ENCODE measurements at places on chromosomes 11 and 22.

DNA sequence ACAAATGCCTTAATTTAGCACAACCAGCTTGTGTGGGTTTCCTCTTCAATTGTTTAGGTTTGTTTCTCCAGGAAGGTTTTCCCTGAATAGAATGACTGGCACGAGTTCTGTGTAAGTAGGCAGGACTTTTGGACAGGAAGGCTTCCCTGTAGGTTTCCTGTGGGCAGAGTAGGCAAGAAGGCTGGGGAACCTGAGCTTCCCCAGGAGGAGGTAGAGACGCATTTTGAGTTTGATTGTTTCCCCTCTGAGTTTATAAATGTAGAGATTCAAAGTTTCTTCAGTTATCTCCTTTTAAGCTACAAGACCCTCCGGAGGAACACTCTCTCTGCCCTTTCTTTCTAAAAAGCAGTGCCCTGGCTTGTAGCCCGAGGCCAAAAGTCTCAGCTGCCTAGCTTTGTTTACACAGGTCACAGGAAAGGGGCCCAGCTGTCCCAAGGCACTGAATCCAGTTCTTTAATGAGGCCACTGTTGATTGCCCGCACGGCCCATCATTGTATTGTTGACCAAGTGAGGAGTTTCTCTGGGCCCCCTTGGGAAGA is 66.6 kb upstream of the RDX start:
- no peaks in the 10 kb centered on the region for H3K36me3 ChIP-seq
- no peak for DNase-seq
- H3K27me3 ChIP-seq = no peaks in the 10 kb centered on the region
- H3K27ac ChIP-seq = peak overlapping the region; percentile 77
- no peak overlapping the region for H3K4me3 ChIP-seq

DNA sequence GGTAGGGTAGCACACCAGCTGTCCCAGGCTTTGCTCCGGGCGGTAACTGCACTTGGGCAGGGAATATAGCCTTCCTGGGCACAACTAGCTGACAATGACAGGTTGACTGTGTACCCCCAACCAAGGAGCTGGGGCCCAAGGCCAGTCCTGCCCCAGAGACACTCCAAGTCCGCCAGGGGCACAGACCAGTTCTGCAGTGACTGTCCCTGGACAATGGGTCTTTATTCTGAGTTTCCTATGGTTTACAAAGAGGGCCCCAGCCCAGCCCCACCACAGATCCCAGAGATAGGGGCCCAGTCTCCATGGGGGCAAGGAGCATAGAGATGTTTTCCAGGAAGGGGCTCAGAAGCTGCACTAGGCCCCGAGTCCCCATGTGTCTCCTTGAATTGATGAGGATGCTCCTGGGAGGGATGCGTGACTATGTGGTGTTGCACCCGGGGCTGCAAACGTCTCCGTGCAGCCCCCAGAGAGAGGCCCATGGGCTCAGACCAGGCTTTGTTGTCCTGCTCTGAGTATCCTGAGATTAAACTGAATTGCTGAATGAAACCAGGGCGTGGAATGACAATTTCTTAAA is 48.4 kb downstream of the CD6 start:
- DNase-seq = no peak
- peaks cover 16% of the 10 kb centered on the region for H3K4me1 ChIP-seq
- no peak overlapping the region for H3K4me3 ChIP-seq
- no peak overlapping the region for H3K27ac ChIP-seq
- peaks cover 78% of the 10 kb centered on the region for H3K27me3 ChIP-seq

DNA sequence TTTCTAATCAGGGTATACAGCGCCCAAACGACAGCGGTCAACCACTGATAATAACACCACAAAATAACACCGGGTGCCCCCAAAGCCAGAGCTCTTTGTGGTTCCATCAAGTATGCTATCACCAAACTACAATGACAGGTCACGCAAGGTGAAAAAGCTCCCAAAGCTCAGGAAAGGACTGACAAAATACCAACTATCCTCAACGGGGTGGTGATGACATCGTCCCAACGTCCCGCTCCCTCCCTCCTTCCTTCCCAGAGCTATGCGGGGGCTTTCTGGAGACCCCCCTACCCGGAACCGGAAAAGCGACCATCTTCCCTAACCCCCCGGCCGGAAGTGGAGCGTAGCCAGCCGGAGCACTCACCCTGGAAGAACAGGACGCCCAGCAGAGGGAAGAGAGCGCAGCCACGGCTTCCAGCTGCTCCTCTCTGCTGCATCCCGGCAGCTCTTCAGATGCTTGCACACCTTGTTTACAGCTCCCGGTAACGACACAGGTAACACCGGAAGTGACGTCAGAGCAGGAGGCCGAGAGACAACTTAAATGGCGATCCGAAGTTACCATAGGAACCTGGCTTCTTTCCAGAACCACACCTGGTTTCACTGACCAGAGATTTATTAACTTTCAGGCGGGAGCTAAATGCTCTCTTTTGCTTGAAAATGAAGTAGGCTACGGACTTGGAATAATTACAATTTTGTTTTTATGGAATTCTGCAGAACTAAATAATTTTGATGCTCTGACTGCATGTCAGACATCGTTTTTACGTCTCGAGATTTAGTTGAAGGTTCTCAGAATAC is at the start of gene MPZL3:
Gene MPZL3, minus strand, starts transcription at position 508 of the 795 bp plus-strand sequence. Its CDS starts 71 bp downstream, at position 437.
- DNase-seq = peak; percentile 45
- peaks cover 3% of the 10 kb centered on the region for H3K27me3 ChIP-seq
- peaks cover 18% of the 10 kb centered on the region for H3K4me1 ChIP-seq
- peak within 1 kb of the TSS; percentile 78 for H3K27ac ChIP-seq
- peak within 1 kb of the TSS; percentile 77 for H3K4me3 ChIP-seq

DNA sequence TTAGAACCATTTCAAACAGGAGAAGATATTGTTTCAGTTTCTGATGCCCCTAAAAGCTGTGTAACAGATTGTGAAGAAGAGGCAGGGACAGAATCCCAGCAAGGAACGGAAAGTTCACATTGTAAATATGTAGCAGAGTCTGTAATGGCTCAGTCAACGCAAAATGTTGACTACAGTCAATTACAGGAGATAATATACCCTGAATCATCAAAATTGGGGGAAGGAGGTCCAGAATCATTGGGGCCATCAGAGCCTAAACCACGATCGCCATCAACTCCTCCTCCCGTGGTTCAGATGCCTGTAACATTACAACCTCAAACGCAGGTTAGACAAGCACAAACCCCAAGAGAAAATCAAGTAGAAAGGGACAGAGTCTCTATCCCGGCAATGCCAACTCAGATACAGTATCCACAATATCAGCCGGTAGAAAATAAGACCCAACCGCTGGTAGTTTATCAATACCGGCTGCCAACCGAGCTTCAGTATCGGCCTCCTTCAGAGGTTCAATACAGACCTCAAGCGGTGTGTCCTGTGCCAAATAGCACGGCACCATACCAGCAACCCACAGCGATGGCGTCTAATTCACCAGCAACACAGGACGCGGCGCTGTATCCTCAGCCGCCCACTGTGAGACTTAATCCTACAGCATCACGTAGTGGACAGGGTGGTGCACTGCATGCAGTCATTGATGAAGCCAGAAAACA is 40.8 kb downstream of the IGLL1 start:
- peaks cover 3% of the 10 kb centered on the region for H3K27me3 ChIP-seq
- no peaks in the 10 kb centered on the region for H3K36me3 ChIP-seq
- peak overlapping the region; percentile 24 for H3K4me3 ChIP-seq
- DNase-seq = peak; percentile 74

- H3K4me3 ChIP-seq = peak overlapping the region; percentile 86
- H3K36me3 ChIP-seq = no peaks in the 10 kb centered on the region
- peak overlapping the region; percentile 93 for H3K27ac ChIP-seq
These were observed 479 bp downstream of the RSF1 start for GRCh38 chr11:77819921-77820564.

- H3K4me1 ChIP-seq = peaks cover 14% of the 10 kb centered on the region
- no peak for DNase-seq
- peak overlapping the region; percentile 41 for H3K27ac ChIP-seq
- no peaks in the 10 kb centered on the region for H3K36me3 ChIP-seq
- no peak overlapping the region for H3K4me3 ChIP-seq
These were observed 3.3 kb upstream of the DDI1 start for GRCh38 chr11:104033134-104033533.

- H3K36me3 ChIP-seq = no peaks in the 10 kb centered on the region
- H3K27me3 ChIP-seq = peaks cover 52% of the 10 kb centered on the region
- H3K27ac ChIP-seq = no peak overlapping the region
- no peak for DNase-seq
- no peak overlapping the region for H3K4me3 ChIP-seq
These were observed 13.0 kb upstream of the EIF3D start for GRCh38 chr22:36541831-36542411.

- DNase-seq = no peak
- peaks cover 43% of the 10 kb centered on the region for H3K4me1 ChIP-seq
- H3K4me3 ChIP-seq = no peak overlapping the region
These were observed 474.4 kb downstream of the INSC start for GRCh38 chr11:15589070-15589626.

- H3K27me3 ChIP-seq = peaks cover 4% of the 10 kb centered on the region
- no peaks in the 10 kb centered on the region for H3K36me3 ChIP-seq
- H3K4me1 ChIP-seq = no peaks in the 10 kb centered on the region
These were observed 9.7 kb downstream of the MS4A12 start for GRCh38 chr11:60502221-60502775.

GRCh38 chr22:24772493-24773220 is 1.9 kb downstream of the PIWIL3 start:
- H3K4me1 ChIP-seq = no peaks in the 10 kb centered on the region
- H3K4me3 ChIP-seq = no peak overlapping the region
- H3K36me3 ChIP-seq = no peaks in the 10 kb centered on the region
- H3K27me3 ChIP-seq = peaks cover 19% of the 10 kb centered on the region
- DNase-seq = no peak

DNA sequence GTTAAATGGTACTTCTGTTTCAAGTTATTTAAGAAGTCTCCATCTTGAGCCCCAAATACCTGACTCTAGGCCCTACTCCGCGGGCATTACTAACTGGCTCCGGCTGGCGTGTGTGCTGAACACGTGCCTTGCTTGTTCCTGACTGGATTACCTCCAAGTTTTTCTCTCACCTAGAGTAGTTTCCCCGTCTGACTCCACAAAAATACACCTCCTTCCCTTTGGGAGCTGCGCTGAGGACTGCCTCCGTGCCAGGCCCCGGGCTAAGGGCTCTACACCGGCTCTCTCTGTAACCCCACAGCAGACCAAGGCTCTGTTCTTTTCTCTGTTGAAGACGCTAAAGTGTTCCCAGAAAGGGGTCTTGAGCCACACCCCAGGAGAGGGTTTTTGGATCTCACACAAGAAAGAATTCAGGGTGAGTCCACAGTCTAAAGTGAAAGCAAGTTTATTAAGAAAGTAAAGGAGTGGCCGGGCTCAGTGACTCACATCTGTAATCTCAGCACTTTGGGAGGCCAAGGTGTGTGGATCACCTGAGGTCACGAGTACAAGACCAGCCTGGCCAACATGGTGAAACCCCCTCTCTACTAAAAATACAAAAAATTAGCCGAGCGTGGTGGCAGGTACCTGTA is 61.8 kb downstream of the ANO1 start:
- peaks cover 42% of the 10 kb centered on the region for H3K27me3 ChIP-seq
- H3K27ac ChIP-seq = no peak overlapping the region
- no peak overlapping the region for H3K4me3 ChIP-seq
- H3K4me1 ChIP-seq = peaks cover 23% of the 10 kb centered on the region

DNA sequence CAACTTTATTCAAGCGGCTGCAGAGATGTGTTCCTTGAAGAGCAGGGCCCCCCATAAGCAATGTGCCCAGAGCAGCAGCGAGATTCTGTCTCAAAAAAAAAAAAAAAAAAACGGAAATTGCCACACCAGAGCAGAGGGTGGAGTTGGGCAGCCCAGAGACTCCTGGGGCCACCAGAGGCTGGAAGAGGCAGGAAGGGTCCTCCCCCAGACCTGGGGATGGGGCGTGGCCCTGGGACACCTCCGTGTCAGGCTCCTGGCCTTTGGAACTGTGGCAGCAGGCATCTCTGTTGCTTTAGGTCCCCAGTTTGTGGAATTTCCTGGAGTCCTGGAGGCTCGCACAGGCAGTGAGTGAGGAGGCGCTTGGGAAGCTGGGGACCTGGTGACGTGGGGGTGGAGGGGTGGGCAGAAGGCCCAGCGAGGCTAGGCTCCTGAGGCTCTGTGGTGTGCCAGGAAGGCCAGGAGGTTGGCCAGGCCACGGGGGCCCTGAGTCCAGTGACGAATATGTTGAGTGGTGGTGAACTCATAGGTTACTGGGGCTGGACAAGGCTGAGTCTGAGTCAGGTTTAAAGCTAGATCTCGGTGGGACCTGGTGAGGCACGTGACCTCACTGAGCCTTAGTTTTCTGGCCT is 735.6 kb downstream of the BRD1 start:
- no peak for DNase-seq
- peaks cover 86% of the 10 kb centered on the region for H3K27me3 ChIP-seq
- H3K27ac ChIP-seq = no peak overlapping the region
- no peaks in the 10 kb centered on the region for H3K4me1 ChIP-seq
- no peaks in the 10 kb centered on the region for H3K36me3 ChIP-seq

DNA sequence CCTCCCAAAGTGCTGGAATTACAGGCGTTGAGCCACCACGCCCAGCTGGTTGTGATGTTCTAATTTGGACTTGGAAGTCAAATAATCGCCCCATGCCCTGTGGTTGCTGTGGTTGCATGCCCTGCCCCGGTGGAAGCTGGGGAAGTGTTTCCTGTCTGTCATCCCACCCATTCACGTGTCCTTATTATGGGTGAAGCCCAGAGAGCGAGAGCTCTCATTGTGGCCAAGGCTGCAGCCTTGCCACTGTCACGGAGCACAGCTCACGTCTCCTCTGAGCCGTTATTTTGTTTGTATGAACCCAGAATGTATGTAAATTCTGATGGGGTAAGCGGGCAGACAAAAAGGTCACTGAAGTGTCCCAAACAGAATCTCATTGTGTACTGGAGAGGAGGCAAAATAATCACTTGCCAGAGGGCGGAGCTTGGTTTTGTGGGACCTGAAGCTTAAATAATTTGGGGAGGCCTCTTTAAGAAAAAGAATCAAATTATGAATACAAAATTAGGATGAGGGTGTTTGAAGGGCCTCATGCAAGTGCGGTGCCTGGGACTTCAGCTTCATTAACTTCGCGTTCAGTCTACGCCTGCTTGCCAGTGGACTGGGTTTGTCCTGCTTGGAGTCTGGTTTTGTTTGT is 25.8 kb upstream of the TREH start:
- no peaks in the 10 kb centered on the region for H3K36me3 ChIP-seq
- DNase-seq = no peak
- H3K27ac ChIP-seq = no peak overlapping the region
- no peak overlapping the region for H3K4me3 ChIP-seq
- no peaks in the 10 kb centered on the region for H3K4me1 ChIP-seq
- no peaks in the 10 kb centered on the region for H3K27me3 ChIP-seq

DNA sequence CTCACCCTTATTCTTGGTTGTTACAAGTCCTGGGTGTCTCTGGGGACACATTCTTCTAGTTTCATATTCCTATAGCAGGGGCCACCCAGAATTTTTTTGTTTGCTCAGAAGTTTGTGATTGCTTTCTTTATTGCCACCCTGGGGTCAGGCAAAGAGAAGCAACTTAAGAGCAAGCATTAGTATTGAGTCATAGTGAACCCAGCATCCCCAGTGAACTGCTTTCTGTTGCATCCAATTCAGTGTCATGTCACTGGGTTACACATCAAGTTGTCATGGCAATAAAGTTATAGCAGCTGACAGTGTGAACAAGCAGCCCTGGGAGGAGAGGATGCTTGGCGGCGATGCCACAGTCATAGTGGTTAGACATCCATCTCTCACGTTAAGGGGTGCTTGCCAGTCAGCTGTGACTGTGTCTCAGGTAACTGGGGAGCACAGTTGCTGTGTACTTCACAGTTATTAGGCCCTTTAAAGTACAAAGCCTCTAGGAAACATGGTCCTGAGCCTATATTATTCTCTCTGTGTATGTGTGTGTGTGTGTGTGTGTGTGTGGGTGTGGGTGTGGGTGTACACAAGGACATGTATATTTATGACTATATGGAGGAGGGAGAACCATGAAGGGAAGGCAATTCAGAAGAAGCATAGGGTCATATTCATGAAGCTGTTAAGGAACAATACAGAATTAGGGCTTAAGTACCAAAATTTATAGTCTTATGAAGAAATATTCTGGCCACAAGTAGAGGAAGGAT is 52.5 kb downstream of the TRIM44 start:
- no peaks in the 10 kb centered on the region for H3K27me3 ChIP-seq
- H3K36me3 ChIP-seq = no peaks in the 10 kb centered on the region
- H3K4me3 ChIP-seq = no peak overlapping the region
- H3K27ac ChIP-seq = no peak overlapping the region
- H3K4me1 ChIP-seq = peaks cover 23% of the 10 kb centered on the region

Data from left ventricle myocardium inferior (tissue), 1 donor.